ENCODE measurements at places on chromosomes 5 and 9. TPM values are rescaled to one million over a fixed set of nuclear protein-coding genes. Genes with fewer than 3 reads are reported as not detected.

The PRR7 gene
- total RNA-seq: 2.8 TPM

DNA sequence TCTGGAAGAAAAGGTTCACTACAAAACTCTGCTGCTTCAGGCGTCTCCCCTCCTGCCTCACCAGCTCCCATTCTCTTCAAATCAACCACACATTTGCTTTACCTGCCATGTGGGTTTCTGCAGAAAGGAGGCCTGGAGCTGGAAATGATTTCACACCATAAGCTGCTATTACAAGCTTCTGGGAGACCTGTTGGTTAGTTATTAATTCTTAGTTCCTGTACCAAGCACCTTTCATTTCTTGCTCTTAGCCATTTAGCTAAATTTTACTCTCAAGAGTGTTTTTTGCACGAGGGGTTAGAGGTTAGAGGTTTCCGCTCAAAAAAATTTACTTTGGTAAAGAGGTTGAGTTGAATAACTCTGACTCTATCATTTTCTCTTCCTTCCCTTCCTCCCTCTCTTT is 70.3 kb downstream of the MAP1B start:
- peaks cover 64% of the 10 kb centered on the region for H3K4me1 ChIP-seq
- DNase-seq: no peak
- no peak overlapping the region for H3K4me3 ChIP-seq

DNA sequence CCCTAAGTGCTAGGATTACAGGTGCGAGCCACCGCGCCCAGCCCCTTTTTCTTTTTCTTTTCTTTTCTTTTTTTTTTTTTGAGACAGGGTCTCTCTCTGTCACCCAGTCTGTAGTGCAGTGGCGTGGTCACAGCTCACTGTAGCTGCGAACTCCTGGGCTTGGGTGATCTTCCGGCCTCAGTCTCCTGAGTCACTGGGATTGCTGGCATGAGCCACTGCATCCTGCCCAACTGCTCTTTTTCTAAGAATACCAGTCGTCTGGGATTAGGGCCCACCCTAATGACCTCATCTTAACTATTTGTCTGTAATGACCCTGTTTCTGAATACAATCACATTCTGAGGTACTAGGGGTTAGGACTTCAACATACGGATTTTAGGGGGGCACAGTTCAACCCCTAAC is 34.1 kb upstream of the NANS start:
- DNase-seq: no peak
- H3K27ac ChIP-seq: no peak overlapping the region
- H3K4me3 ChIP-seq: no peak overlapping the region
- no peaks in the 10 kb centered on the region for H3K27me3 ChIP-seq
- H3K4me1 ChIP-seq: no peaks in the 10 kb centered on the region
- H3K36me3 ChIP-seq: peaks cover 20% of the 10 kb centered on the region

- H3K27ac ChIP-seq: no peak overlapping the region
- peaks cover 2% of the 10 kb centered on the region for H3K36me3 ChIP-seq
- no peak for DNase-seq
- H3K4me1 ChIP-seq: no peaks in the 10 kb centered on the region
- no peaks in the 10 kb centered on the region for H3K27me3 ChIP-seq
- H3K4me3 ChIP-seq: no peak overlapping the region
Measured at GRCh38 chr9:3836011-3836410, 310.2 kb upstream of the RFX3 start.

- H3K27ac ChIP-seq: no peak overlapping the region
- no peak for DNase-seq
- H3K4me3 ChIP-seq: no peak overlapping the region
Measured at GRCh38 chr9:83655433-83655832, 32.5 kb downstream of the IDNK start.

DNA sequence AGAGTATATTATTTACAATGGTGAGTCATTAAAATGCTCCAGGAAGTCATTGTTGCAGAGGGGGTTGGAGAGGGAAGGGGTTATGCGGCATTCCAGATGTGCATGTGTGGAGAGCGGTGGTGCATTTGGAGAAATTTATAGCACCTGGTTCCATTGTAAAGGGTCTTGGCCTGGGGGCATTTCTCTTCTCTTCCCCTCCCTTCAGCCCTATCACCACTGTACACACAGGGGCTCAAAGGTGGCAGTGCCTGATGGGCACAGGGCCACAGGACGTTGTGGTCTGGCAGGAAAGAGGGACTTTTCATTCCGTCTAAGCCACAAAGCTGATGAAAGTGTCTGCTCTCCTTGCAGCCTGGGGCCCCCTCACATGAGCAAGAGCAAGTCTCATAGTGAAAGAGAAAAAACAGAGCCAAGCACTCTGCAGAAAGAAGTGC is 442.4 kb upstream of the ZNF462 start:
- no peaks in the 10 kb centered on the region for H3K36me3 ChIP-seq
- no peak for DNase-seq
- H3K4me3 ChIP-seq: no peak overlapping the region
- H3K4me1 ChIP-seq: peaks cover 17% of the 10 kb centered on the region
- H3K27ac ChIP-seq: no peak overlapping the region

- DNase-seq: no peak
- H3K27me3 ChIP-seq: peaks cover 7% of the 10 kb centered on the region
- no peak overlapping the region for H3K4me3 ChIP-seq
- H3K27ac ChIP-seq: no peak overlapping the region
- H3K4me1 ChIP-seq: peaks cover 3% of the 10 kb centered on the region
Measured at GRCh38 chr5:7925961-7926695, 57.2 kb downstream of the MTRR start.
